ENCODE measurements at places on chromosomes 5 and 9.

DNA sequence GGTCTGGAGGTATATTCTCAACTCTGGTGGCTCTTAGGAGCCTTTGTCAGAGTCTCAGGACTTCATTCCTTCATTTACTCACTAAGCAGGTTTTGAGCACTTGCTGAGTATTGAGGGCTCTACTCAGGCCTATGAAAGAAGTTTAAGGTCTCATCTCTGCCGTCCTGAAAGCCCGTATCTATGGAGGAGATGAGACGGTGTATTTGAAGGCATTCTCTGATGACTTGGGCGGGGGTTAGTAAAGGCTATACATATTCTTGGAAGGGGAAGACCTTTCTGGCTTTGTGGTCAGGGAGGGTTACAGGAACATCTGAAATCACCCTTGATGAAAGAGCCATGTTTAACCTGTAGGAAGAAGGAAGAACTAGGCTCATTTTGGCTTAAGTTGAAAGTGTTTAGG is 21.9 kb downstream of the RASGRF2 start:
- DNase-seq: no peak

GRCh38 chr5:160787240-160787639 is 64.8 kb downstream of the ATP10B start:
- DNase-seq: peak; percentile 59

DNA sequence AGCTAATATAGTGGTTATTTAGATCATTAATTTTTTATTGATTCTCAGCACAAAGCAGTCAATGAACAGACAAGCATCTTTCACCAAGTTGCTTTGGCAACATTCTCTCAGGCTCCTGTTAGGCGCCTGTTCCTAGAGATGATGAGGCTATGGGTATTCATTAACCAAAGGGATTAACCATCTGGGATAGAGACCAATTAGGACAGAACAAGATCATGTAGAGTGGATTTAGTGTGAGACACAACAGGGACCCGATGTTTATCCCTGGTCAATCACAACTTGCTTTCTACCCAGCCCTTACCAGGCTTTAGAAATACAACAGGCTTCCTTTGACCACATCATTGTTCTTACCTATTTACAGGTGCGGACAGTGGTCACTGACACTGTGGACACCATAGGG is 82.2 kb downstream of the PJA2 start:
- no peak for DNase-seq

GRCh38 chr9:91532325-91532724 is 108.7 kb upstream of the NFIL3 start:
- no peak for DNase-seq

DNA sequence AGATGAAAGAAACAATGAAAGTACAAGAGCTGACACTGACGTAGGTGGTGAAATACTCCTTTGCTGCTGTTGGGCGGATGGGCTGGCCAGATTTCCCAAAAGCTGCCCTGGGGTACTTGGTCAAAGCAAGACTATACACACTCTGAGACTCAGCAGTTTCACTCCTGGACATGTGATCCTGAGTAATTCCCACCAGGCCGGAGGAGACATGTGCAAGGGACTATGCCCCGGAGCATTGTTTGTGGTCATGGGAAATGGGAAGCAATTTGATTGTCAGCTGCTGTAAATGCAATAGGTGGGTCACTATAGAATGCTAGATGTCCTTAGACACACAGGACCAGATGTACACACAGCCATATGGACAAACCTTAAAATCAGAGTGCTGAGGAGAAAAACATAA is 116.1 kb downstream of the DCP2 start:
- peak; percentile 94 for DNase-seq

DNA sequence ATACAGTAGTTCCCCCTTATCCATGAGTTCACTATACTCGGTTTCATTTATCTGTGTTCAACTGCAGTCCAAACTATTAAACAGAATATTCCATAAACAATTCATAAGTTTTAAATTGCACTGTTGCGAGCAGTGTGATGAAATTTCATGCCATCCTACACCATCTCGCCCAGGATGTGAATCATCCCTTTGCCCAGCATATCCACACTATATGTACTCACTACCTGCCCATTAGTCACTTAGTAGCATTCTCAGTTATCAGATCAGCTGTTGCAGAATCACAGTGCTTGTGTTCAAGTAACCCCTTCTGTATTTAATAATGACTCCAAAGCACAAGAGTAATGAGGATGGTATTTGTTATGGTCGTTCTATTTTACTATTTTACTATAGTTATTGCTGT is 51.5 kb downstream of the SHOC1 start:
- DNase-seq: no peak

DNA sequence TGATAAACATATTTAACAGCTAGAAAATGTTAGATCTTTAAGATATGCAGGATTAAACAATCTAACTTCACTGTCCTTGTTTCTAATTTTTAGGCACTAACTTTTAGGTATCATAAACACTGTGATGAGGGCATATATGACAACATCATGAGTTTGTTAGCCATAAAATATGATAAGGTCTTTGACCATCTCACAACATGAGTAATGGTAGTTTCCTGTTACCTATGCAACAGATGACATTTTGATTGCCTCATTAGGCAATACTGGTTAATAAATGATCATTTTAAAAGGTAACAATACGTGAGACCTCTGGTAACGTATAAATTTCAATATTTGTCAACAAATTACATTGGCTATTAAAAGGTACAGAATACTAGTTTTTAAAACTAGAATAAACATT is 613.5 kb downstream of the PDE4D start:
- DNase-seq: no peak

DNA sequence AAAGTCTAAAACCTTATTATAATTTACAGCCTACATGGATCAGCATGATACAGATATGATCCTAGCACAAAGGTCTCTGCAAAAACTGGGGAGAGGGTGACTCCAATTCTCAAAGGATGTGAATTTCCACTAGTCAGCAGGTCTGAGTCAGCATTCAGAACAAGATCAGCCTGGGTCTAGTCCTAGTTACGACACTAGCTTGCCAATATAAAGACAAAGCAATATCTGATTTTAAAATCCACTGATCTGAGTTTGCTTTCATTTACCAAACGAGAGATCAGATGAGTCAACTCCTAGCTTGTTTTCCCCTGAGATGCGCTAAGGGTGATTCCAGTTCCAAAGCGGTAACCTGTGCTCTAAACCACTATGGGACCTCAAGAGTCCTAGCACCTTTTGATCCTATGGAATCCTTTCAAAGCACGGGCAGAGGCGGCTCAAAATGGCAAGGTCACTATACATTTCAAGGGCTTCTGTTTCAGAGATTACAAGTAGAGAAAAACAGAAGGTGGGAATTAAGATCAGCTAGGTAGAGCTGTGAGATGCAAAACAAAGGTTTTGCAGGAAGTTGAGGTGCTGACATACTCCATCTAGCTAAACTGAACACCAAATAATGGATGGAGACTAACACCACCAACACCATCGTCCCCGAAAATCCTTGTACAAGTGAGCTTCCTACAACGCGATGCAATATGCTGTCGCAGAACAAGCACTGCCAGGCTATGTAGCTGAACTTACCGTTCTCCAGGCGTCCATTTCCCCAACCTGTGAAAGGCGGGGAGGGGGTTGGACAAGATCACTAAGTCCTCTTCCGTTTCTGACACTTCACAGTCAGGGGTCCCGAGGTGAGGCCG is 906 bp downstream of the SLC25A51 start:
- DNase-seq: no peak

DNA sequence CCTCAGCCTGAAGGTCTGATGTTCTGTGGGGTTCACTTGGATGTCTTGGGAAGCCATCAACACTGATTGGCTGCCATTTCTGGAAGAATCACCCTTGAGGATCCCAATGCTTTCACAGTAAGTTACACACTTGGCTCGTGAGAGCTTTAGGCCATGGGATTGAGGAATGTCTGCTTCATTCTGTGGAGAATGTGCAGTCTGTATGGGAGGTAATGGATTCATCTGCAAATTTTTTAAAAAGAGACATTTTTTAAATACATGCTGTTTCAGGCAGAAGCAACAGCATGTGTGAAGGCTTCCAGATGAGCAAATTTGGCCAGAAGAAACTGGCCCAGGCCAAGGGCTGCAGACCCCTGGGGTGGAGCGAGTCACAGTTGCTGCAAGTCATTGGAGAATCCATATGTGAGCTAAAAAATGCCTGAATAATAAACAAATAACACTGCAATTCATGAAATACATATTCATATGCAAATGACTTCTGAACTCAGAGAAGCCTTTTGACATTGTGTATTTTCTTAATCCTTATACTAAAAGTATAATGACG is 146.3 kb upstream of the RASEF start:
- no peak for DNase-seq

- DNase-seq: peak; percentile 78
Measured at GRCh38 chr9:136807281-136808074, at the start of gene RABL6. TSS of gene RABL6 (plus strand) at chr9:136807948. CDS start at chr9:136808197, 249 bp downstream.

DNA sequence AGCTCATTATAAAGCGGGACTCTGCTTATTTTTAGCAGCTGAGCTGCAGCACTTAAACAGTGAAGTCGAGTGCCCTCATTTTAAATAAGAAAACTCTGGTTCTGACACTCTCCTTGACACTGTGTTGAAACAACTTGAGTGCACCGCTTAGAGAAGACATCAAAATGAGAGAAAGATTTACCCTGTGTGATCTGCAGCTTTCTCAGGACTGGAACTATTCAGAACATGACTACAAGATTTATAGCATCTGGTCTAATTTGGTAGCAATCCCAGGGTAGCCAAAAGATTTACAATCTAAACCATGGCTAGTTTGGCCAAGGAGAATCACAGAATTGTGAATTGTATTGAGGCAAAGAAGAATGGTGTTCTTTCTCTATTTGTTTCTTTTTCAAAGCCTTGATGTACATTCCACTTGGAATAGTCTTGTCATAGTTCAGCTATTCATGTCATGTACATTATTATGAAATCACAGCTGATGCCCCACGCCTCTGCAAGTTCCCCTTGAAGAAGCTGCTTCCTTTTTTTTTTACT is 38.7 kb downstream of the PLEKHG4B start:
- DNase-seq: no peak

DNA sequence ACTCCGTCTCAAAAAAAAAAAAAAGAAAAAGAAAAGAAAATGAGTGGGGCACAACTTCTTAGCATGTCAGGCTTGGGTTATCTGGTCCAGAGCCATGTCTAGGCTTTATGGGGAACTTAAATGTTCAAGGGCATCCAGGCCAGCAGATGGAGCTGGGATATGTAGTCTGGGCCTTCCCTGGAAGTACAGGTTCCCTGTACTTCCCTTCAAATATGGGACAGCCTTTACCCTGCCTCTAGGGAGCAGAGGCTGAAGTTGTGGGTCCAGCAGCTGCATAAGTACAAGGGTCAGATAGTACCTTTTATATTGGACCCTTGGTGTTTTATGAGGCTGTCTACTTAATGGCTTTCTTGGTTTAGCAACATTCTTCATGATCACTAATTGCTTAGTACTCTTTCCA is 42.1 kb downstream of the FAF2 start:
- no peak for DNase-seq

DNA sequence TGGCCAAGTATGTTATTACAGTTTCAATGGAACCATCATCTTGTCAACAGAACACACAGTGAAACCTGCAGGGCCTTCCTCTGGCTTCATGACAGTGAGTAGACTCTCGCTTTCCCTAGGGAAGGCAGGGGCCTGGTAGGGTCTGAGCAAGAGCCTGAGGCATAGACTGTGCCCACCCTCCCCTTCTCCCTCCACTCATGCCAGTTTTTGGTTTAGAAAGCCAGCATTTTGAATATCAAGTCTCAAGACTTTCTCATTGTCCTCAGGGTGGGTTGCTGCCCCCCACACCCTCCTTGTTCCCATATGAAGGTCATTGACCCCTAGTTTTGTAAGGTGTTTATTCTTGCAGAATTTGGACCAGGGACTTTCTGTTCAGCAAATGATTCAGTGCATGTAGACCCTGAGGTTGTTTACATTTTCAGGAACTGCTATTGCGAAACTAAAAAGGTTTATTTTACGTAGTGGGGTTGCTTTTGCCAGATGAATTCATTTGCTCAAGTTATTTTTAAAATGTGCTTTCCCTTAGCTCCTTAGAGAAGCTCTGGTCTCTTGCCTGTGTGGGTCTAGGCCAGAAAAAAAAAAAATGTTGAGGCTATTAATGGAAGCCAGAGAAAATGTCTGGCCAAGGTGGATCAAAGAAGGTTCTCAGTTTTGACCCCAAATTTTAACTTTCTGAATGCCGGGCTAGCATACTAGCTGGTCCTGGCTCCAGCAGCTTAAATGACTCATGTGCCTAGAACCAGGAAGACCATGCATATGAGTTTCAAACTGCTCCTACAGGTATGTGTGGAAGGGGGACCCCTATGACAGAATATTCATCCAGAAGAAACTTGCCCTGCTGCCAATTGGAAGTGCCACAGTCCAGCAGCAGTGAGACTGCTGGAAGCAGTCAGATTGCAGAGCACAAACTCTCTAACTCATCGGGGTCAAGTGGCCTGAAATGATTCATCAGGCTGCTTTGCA is 10.1 kb upstream of the MOB3B start:
- no peak for DNase-seq

- no peak for DNase-seq
Measured at GRCh38 chr5:40831346-40832210, 3.4 kb downstream of the RPL37 start.

- no peak for DNase-seq
Measured at GRCh38 chr5:149323210-149323609, 22.1 kb upstream of the GRPEL2 start.

DNA sequence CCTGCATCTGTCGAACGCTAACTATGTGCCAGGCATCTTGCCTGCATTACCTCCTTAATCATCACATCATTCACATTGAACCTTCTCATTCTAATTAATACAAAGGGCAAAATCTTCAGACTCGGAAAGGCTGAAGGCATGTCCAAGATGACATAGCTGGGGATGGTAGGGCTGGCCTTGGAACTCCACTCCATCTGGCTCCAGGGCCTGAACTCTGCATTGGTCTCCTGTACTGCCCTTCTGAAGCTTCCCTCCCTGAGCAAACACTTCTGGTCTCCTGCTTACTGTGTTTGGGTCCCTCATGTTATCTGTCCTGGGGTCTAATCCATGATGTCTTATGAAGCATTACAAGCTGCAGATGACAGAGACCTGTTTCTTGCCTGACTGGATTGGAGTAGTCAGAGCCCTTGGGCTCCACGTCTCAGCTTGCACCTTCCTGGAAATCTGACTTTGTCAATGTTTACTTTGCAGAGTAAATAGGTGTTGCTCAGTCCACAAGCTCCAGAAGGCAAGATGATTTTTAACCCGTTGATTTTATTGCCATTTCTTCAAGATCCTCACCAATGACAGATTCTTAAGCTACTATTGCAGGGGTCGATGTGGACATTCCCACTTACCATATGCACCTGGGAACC is 106.1 kb downstream of the GALNT10 start:
- DNase-seq: peak; percentile 29

- DNase-seq: no peak
Measured at GRCh38 chr9:468766-469426, 254.2 kb downstream of the DOCK8 start.

- no peak for DNase-seq
Measured at GRCh38 chr5:129716235-129716634, 31.7 kb upstream of the MINAR2 start.

- DNase-seq: no peak
Measured at GRCh38 chr9:94031946-94032345, 52.3 kb upstream of the PTPDC1 start.

- DNase-seq: no peak
Measured at GRCh38 chr5:34865091-34865490, 26.1 kb downstream of the TTC23L start.

- DNase-seq: no peak
Measured at GRCh38 chr5:40027400-40027799, 602.6 kb upstream of the DAB2 start.

GRCh38 chr9:35691757-35692301 is 2.1 kb upstream of the TPM2 start:
- no peak for DNase-seq
